ENCODE measurements at places on chromosomes 3 and 15. TPM values are rescaled to one million over a fixed set of nuclear protein-coding genes. Genes with fewer than 3 reads are reported as not detected.

The STX19 gene
- total RNA-seq: not detected

The SCN5A gene
- total RNA-seq: 0.14 TPM

The EFCC1 gene
- 0.14 TPM for total RNA-seq

The SLCO2A1 gene
- total RNA-seq: 2.6 TPM

The PAQR5 gene
- 0.19 TPM for total RNA-seq

The GOLGA8B gene
- 71.0 TPM for total RNA-seq

The ZBBX gene
- not detected for total RNA-seq

The MME gene
- 4.9 TPM for total RNA-seq

The HIGD2B gene
- total RNA-seq: not detected

The ACAP2 gene
- total RNA-seq: 28.5 TPM

The FEZF2 gene
- not detected for total RNA-seq

The STARD9 gene
- total RNA-seq: 0.75 TPM

The SCAANT1 gene
- total RNA-seq: not detected

The ARL6IP5 gene
- 28.7 TPM for total RNA-seq

The GUCA1C gene
- not detected for total RNA-seq

The CADPS gene
- total RNA-seq: 0.17 TPM

The TLR9 gene
- total RNA-seq: not detected

The ABI3BP gene
- total RNA-seq: 4.2 TPM

The TRIM42 gene
- total RNA-seq: not detected

The OR5H1 gene
- total RNA-seq: not detected

The SLC6A1 gene
- 71.9 TPM for total RNA-seq

The PPARG gene
- 7.6 TPM for total RNA-seq

The GP5 gene
- total RNA-seq: 0.17 TPM

The NCBP2 gene
- 19.2 TPM for total RNA-seq

The TMEM40 gene
- total RNA-seq: 0.79 TPM

The RETNLB gene
- not detected for total RNA-seq

The LYSMD2 gene
- 5.8 TPM for total RNA-seq

The SCAMP2 gene
- 21.7 TPM for total RNA-seq

The CLDN18 gene
- not detected for total RNA-seq
